ENCODE measurements at places on chromosomes 5 and 9. TPM values are rescaled to one million over a fixed set of nuclear protein-coding genes. Genes with fewer than 3 reads are reported as not detected.

The DOCK8 gene
- total RNA-seq: 0.18 TPM

The TOR4A gene
- total RNA-seq: 31.3 TPM

The STPG3 gene
- not detected for total RNA-seq

The FLT4 gene
- total RNA-seq: not detected

The SH3TC2 gene
- 4.1 TPM for total RNA-seq

The PCDHGA9 gene
- 4.1 TPM for total RNA-seq

The SLC36A2 gene
- not detected for total RNA-seq

The ZNF354C gene
- 10.5 TPM for total RNA-seq

The LCN1 gene
- total RNA-seq: not detected

Data from fibroblast of the aortic adventitia (primary cell).